ENCODE measurements at places on chromosomes 11 and 22.

- DNase-seq: no peak
Measured at GRCh38 chr11:33264926-33265325, 7.7 kb downstream of the HIPK3 start.

GRCh38 chr11:57001674-57002401 lies 13.1 kb downstream of the OR5AK2 start:
- no peak for DNase-seq

- DNase-seq: no peak
Measured at GRCh38 chr22:40236131-40236665, 58.5 kb downstream of the TNRC6B start.

DNA sequence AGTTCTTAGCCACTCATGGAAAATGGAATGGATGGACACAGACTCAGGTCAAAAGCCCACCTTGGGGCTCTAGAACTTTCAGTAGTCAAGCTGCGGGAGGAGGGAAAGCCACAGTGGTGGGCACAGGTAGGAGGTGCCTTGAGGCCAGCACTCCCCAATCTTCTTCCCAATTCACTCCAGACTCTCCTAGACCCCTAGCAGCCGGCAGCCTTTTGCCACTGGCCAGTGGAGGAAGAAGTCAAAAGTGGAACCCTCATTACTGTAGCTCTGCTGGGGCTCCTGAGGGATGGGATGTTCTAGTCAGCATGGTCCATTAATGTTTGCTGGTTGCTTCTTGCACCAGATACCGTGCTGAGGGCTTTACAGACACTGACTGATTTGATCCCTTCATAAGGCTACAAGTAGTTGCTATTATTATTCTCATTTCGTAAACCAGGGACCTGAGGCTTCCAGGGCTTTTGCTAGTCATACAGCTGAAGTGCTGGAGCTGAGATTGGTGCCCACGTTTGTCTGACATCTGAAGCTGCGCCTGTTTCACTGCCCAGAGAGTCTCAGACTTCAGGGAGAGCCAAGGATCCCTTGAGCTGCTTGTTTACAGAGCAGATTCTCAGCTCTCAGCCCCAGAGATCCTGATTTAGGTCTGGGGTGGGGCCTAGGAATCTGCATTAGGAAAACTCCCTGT lies 1.1 kb downstream of the UCP3 start:
- DNase-seq: no peak

GRCh38 chr11:71420455-71421241 lies 27.5 kb downstream of the DHCR7 start:
- peak; percentile 53 for DNase-seq

GRCh38 chr11:75855206-75855605 lies 40.2 kb downstream of the UVRAG start:
- DNase-seq: no peak

DNA sequence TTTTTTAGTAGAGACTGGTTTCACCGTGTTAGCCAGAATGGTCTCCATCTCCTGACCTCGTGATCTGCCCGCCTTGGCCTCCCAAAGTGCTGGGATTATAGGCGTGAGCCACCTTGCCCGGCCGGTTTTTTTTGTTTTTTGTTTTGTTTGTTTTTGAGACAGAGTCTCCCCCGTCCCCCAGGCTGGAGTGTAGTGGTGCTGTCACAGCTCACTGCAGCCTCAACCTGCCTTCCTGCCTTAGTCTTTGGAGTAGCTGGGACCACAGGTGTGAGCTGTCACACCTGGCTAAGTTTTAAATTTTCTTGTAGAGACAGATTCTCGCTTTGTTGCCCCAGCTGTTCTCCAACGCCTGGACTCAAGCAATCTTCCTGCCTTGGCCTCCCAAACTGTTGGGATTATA lies 3.2 kb downstream of the PPIL2 start:
- no peak for DNase-seq

DNA sequence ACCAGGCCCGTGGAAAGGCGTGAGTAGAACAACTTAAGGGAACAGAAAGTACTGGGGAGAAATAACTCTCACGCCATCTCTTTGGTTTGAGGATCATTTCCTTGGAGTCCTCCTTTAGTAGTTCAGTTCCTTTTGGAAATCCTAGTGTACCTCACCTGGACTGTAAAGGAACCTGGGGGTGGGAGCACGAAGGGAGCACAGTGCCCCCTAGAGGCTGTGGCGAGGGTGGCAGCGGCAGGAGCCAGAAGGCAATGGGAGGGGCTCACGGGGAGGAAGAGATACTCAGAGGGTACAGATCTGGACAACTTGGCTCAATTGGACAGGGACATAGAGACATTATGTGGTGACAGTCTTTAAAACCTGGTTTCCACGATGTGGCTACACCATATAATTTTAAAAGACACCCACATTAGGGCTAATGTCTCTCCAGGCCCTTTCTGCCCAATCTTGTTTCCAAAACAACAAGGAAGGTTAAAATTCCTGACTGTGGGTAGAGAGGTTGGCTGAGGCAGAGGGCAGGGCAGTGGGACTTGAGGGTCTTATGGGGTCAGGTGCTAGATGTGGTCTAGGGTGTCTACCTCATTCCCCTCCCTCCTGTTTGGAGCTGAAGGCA lies 87.0 kb downstream of the CSNK2A3 start:
- no peak for DNase-seq

GRCh38 chr11:70244698-70245097 lies 25.8 kb upstream of the PPFIA1 start:
- DNase-seq: no peak

- no peak for DNase-seq
Measured at GRCh38 chr22:38712486-38713207, 6.9 kb downstream of the GTPBP1 start.

DNA sequence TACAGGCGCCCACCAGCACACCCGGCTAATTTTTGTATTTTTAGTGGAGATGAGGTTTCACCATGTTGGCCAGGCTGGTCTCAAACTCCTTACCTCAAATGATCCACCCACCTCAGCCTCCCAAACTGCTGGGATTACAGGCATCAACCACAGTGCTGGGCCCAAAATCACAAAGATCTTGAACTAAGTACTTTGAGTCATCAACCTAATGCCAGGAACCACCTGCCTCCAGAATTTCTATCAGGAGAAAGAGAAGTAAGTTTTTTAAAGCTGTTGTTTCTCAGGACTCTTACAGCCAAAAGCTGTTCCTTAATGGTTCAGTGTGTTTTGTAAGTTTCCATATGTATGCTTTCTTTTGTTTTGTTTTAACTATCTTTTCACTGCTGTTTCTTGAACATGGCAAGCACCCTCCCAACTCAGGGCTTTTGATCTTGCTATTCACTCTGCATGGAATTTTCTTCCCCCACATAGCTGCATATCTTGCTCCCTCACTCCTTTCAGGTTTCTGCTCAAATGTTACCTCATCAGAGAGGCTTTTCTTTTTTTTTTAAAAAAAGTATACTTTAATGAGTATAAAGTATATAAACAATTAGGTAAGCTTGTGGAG lies 6.0 kb upstream of the PAK1 start:
- DNase-seq: no peak

GRCh38 chr11:115652094-115652493 lies 147.9 kb upstream of the CADM1 start:
- no peak for DNase-seq

DNA sequence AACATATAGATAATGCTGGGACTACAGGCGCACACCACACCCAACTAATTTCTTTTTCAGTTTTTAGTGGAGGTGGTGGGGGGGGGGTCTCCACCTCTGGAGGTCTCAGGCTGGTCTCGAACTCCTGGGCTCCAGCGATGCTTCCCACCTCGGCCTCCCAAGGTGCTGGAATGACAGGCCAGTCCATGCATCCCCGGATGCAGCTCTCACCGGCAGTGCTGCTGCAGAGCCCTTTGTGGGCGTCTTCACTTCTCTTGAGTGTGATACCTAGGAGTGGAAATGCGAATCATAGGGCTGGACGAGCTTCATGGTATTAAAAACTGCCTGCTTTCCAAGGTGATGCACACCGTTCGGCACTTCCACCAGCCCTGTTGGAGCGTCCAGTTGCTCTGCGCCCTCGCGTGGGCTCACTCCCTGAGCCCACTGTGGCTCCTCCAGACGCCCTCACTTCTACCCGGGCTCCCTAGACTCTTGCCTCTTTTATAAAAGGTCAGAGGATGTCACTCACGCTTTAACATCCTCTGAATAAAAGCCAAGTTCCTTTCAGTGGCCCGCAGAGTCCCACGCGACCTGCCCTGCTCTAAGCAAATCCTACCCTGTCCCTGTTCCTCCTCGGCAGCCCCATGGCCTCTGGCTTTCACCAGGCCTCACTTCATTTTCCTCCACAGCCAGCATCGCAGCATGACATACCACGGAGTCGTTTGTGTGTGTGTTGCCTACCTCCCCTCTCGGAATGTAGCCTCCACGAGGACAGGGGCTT lies 837 bp upstream of the BID start:
- no peak for DNase-seq

DNA sequence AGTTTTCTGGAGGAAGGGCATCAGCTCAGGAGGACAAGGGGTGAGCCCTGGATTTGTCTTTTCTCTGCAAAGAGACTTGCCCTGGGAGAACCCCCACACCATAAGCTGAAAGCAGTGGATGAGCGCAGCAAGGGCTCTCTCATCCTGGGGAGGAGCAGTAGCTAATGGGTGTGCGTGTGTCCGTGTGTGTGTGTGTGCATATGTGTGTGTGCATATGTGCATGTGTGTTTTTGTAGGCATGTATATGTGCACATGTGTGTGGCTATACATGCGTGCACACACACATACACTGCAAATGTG lies 45.3 kb downstream of the SMIM38 start:
- DNase-seq: no peak

- no peak for DNase-seq
Measured at GRCh38 chr11:119888119-119888518, 159.1 kb upstream of the NECTIN1 start.

GRCh38 chr11:106706355-106706754 lies 311.9 kb downstream of the GUCY1A2 start:
- DNase-seq: no peak

GRCh38 chr11:1740786-1741530 lies 9.4 kb downstream of the IFITM10 start:
- DNase-seq: no peak

- DNase-seq: no peak
Measured at GRCh38 chr11:103659206-103659618, 377.2 kb upstream of the DDI1 start.

DNA sequence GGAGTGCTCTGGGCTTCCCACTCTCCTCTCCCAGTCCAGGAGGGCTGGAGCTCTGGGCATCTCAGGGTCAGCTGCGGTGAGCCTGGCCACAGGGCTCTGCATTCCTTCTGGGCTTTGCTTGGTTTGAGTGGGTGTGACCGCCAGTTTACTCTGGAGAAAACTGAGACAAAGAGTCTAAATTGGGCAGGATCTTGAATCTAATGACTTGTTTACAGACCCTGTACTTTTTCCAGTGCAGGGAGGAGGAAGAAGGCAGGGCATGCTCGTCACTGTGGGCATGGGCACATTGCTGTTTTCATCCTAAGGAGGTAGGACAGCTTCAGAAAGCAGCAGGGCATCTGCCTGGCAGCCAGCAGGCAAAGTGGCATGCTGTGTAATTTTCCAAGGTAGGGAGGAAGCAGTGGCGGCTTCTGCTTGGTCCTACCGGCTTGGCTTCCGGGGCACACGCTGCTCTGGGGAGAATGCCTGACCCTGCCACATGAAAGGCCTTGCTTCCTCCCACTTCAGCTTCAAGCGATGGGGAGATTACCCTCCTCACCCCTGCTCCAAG lies 22.9 kb downstream of the FLI1 start:
- DNase-seq: no peak

DNA sequence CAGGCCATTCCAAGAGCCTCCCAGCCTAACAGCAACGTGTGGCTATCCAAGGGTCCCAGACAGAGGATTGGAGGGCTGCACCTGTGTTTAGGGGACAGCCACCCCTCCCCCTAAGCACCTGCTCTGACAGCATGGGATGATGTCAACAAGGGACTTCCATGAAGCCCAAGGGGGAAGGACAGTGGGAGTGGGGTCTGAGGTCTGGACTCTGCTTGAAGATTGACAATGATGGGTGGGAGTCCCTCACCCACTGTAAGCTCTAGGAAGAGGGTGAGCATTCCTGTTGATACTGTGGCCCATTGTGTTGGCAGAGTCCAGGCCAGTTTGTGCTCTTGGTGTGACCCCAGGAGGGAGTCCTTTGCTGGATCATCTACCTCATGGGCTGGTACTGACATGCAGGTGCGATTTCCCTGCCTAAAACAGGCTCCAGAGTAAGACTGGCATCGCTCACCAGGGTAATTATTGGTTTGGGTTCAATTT lies 46.9 kb upstream of the TUB start:
- no peak for DNase-seq

DNA sequence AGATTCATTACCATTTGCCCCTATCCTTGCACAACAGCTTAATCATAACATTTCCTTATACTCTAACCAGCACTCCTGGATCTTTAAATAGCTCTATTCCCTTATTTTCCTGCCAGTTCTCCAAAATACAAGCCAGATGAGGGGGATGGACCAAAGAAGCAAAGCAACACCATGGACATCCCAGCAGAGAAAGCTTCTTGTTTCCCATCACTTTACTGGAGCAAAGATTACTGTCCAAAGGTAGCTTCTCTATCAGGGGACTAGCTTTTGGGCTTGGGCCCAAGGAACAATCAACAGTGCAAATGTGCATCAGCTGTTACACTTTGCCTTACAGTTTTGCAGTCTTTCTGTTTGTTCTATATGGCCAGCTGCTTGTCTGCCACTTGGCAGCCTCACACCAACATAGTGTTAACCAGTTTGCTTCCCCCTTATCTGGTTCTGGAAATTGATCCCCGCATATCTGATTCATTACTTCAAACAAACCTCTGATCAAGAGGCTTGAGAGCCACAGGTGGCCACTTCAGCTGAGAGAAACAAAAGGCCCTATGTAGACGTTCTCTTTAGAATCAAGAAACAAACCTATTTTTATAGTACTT lies 814.3 kb downstream of the METTL15 start:
- DNase-seq: no peak

GRCh38 chr11:68598816-68599653 lies 85.3 kb upstream of the GAL start:
- no peak for DNase-seq

DNA sequence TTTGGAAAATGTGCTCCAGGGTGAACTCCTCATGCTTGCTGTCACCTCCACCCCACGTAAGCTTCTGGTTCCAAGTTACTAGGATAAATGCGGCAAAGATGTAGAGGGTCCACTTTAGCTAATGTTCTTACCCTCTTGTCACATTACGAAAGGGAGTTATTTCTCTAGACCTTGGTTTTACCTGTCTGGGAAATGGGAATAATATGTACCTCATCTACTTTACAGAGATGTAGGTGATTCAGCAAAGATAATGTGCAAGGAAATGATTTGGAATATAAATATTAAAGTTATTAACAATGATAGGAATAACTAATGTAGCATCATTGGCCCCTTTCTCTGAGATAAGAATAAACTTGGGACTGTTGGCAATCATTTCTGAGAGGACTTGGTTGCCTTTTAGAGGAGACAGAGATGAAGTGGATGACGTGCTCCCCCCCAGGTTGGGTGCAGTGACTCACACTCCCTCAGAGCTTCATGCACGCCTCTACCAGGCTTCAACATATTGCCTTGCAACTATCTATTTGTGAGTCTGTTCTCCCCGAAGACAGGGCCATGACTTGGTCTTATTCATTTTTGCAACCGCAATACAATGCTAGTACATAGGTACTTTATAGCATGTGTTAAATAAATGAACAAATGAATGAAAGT lies 97.1 kb downstream of the ME3 start:
- DNase-seq: no peak

GRCh38 chr11:64919627-64920026 lies 2.6 kb upstream of the ATG2A start:
- no peak for DNase-seq
